ENCODE measurements at places on chromosomes 6 and 20.

DNA sequence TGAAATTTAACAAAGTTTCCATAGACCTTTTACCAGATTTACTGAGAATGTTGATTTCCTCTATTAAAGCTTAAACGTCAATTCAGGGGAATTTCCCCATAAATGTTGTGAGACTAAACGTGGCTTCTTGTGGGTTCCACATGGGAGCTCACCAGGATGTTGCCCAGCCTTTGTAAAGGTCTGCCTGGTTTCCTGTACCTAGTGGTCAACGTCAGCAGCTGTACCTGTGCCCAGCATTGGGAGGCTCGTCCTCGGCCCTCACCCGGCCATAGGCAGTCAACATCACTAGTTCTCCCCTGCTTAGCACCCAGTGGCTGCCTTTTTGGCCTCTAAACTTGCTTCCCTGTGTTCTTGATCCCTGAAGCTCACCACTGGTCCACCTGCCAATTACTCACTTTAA, 22.1 kb upstream of the CD83 start:
- no peak for DNase-seq

- no peak for DNase-seq
Observed at GRCh38 chr6:108118359-108118724, 43.8 kb upstream of the OSTM1 start.

DNA sequence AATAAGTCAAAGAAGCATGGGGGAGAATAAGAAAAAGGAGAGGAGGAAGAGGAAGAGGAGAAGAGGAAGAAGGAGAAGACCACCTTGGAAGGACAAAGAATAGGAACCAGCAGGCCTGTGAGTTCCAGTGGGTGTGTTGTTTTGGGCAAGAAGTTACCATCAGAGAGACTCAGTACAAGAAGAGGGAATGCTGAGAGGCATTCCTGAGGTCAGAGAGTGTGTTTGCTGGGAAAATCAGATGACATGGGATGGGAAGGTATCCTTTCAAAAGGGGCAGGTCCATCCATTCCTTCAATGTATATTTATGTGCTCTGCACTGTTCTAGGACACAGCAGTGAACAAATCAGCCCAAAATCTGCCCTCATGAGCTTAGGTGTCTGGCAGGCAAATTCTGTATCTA, 40.5 kb upstream of the PRIM2 start:
- DNase-seq, result no peak

GRCh38 chr6:126804332-126805064, 314.0 kb upstream of the RSPO3 start:
- DNase-seq, result no peak

GRCh38 chr6:165015676-165016075, 293.7 kb downstream of the C6orf118 start:
- DNase-seq, result no peak

Measured in cerebellar nuclear complex (tissue), 1 donor.